ENCODE measurements at places on chromosomes 5 and 9.

DNA sequence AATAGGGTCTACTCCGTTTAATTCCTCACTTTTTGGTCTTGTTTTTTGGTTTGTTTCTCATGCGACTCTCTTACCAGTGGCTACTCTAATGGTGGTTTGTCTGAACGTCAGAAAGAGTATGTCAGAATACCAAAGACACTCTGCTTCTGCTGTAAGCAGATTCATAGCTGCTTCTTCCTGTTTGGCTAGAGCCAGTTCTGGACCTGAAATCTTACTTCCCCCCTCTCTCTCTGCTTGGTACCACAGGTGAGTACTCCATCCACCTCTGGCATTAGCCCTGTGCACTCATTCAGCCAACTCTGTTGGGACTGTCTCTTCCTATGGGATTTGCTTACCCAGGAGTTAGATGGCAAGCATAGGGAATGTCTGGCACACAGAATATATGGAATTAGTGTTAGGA, 6.6 kb downstream of the ZCCHC7 start:
- no peak for DNase-seq

GRCh38 chr5:1718669-1719068, 81.0 kb downstream of the MRPL36 start:
- no peak for DNase-seq

DNA sequence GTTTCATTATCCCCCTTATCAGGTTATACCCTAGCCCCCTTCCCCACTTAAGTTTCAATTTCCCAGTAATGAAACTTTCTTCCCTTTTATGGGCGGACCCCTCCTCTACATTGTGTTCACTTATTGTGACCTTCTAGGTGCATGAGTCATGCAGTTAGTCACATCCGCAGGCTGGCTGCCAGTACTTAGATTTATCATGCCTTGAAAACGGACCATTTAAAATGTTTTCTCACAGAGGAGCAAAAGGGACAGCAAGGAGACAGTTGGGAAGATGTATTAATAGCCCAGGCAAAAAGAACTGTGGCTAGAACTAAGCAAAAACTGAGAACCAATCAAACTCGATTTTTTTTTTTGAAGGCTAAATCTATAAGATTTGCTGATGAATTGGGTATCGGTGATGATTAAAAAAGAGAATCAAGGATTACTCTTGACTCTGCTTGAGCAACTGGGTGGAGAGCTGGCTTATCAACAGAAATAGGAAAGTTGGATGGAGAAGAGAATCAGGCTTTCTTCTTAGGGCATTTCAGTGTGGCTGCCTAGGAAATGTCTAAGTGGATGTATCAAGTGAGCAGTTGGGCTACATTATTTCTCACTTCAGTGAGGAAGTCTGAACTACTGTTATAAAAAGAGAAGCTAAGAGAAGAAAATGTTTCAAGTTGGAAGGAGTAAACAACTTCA, 615.0 kb downstream of the HINT1 start:
- no peak for DNase-seq

- no peak for DNase-seq
These were observed 9.2 kb downstream of the DCANP1 start for GRCh38 chr5:135437796-135438560.

- no peak for DNase-seq
These were observed 102.1 kb upstream of the SSBP2 start for GRCh38 chr5:81853030-81853357.

DNA sequence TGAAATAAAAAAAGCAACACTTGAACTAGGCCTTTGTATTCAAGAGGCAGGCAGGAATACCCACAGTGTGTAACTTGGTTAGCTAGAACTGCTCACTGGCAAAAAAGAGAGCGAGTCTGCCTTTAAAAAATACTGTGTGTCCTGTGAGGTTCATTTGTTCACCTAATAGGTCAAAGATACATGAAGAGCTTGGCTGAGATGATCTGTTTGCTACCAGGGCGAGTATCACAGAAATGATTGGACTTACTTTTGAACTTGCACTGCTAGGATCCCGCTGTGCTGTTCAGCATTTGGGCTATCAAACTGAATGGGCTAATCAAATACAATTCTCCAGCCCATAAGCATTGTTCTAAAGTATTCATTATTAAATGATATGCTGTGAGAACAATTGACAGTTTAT, 229.1 kb downstream of the NFIB start:
- DNase-seq = no peak

DNA sequence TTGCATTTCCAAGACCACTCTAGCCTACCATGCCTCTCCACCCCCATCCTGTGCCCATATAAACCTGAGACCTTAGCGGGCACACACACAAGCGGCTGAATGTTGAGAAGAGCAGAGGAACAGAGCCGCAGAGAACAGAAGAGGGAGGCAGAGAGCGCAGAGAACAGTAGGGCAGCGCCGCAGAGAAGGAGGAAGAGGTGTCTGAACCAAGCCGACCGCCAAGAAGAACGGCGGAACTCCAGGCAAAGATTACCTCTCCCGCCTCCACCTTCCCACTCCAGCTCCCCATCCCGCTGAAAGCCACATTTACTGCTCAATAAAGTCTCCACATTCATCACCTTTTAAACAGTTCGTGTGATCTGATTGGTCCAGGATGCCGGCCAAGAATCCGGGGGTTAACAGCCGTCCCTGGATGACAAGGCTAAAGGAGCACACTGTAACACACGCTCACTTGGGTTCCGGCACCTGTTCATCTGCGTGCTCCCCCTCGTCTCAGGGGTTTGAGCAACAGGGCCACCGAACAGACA, 33.2 kb downstream of the GRIN3A start:
- DNase-seq = peak; percentile 7

GRCh38 chr5:151868451-151868850, 56.2 kb downstream of the GLRA1 start:
- no peak for DNase-seq

GRCh38 chr5:65030056-65030455, 261.3 kb downstream of the CWC27 start:
- DNase-seq = no peak

- DNase-seq = no peak
These were observed 126.4 kb upstream of the SLC12A2 start for GRCh38 chr5:127957183-127957582.

- DNase-seq = no peak
These were observed 201.6 kb downstream of the GOLPH3 start for GRCh38 chr5:31972558-31972957.

- no peak for DNase-seq
These were observed 25.1 kb upstream of the CD180 start for GRCh38 chr5:67221487-67222242.

DNA sequence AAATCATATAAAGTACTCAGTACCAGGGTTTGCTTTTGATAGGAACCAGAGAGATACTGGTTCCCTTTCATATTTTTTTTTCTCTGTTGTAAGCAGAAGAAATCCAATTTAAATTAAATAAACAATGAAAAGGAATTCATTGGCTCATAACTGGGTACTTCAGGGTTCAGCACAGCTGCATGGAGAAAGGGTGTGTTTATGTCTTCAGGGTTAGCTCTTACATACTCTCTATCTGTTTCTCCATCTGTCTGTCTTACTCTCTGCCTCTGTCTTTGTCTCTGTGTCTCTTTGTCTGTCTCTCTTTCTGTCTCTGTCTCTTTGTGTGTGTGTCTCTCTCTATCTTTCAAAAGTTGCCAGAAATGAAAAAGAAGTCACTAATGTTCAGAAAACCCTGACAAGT, 345.9 kb downstream of the MSX2 start:
- DNase-seq = no peak

DNA sequence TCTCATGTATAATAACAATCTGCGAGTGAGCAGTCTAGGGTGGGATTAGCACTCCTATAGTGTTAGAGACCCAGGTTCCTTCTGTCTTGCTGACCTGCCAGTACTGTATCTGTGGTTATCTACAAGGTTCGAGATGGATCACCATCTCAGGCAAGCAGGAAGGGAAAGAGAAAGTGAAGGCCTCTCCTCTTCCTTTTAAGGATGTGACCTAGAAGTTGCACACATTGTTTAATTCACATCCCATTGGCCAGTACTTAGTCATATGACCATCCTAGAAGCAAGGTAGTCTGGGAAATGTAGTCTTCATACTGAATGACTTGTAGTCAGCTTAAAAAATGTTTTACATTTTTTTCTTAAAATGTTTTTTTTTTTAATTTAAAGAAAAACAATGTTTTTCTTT, 168.6 kb downstream of the CARTPT start:
- DNase-seq = no peak

DNA sequence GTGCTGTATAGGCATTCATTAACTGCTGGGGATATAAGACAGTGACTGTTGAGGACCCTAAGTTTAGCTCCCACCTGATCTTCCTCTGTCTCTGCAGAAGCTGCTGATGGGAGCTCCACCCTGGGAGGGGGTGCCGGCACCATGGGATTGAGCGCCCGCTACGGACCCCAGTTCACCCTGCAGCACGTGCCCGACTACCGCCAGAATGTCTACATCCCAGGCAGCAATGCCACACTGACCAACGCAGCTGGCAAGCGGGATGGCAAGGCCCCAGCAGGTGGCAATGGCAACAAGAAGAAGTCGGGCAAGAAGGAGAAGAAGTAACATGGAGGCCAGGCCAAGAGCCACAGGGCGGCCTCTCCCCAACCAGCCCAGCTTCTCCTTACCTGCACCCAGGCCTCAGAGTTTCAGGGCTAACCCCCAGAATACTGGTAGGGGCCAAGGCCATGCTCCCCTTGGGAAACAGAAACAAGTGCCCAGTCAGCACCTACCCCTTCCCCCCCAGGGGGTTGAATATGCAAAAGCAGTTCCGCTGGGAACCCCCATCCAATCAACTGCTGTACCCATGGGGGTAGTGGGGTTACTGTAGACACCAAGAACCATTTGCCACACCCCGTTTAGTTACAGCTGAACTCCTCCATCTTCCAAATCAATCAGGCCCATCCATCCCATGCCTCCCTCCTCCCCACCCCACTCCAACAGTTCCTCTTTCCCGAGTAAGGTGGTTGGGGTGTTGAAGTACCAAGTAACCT, 22.1 kb downstream of the PCDHGC5 start:
- DNase-seq = no peak

DNA sequence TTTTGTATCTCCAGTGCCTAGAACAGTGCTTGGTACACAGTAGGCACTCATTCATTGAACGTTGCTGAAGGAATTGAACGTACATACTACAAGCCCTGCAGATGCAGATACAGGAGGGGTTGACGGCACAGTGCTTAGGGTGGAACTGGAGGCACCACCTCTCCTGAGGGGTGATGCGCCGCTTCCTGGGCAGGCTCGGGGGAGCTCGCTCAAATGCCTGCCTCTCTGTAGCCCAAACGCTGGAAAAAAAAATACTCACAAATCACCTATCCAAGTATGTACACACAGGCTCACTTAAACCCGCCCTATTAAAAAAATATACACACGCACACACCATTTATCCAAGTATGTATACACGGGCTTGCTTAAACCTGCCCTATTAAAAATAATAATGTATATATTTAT, 536 bp upstream of the COMMD10 start:
- no peak for DNase-seq

DNA sequence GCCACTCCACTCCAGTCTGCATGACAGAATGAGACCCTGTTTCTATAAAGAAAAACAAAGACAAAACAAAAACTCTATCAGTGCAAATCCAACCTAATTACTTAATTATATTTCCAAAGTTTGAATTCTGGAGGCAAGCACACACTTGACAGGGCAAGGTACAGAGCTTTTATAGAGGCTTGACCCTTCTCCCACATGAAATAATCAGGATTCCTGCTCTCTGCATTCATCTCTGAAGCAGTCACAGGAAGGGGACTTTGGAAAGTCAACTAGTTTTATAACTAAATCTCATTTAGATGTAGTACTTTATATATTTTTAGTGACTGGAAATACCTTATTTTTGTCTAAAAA, 91.9 kb upstream of the CHD1 start:
- no peak for DNase-seq

DNA sequence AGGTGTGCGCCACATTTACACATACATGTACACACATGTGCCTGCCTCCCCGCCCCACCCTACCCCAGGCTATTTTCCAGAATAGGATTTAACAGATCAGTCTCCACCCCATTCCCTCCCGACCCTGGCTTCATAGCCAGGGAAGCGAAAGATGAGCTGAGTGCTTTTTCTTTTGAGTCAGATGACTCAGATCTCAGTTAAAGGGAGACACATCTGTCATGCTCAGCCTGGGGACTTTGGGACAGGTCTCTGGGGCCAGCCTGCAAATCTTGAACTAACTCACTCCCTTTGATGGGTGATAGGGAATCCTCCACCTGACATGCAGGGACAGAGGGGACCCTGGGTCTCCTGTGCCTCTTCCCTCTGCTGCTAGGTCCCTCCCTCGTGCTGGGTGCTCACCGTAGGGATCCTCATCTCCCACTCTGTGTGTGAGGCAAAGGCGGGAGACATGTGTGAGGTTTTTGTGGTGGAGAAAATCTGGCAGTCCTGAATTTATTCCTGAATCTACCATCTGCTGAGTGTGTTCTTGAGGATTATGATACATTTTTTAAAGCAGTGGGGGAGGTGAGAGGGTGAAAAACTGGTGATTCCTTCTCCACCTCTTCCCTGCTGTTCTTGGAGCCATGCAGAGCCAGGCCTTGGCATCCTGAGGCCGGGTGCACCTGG, 37.7 kb downstream of the NEUROG1 start:
- no peak for DNase-seq

GRCh38 chr9:82148426-82148810, 159.8 kb downstream of the SPATA31D1 start:
- DNase-seq = no peak

DNA sequence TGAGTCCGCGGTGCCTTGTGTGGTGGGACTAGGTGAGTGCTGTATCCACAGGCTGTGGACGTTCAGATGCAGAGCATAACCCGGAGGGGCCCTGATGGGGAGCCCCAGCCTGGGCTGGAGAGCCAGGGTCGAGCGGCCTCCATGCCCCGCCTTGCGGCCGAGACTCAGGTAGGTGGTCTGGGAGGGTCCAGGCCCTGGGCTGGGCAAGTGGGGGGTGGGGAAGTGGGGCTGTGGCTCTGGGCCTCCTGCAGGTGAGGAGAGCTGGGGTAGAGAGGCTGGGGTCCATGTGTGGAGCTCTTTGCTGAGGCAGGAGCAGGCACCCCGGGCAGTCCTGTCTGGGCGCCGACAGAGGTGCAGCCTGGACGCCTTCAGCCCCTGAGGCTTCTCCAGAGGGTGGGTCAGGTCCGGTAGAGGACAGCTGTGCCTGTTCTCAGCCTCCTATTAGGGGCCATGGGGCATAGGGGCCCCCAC, 241.1 kb downstream of the CACNA1B start:
- DNase-seq = no peak

DNA sequence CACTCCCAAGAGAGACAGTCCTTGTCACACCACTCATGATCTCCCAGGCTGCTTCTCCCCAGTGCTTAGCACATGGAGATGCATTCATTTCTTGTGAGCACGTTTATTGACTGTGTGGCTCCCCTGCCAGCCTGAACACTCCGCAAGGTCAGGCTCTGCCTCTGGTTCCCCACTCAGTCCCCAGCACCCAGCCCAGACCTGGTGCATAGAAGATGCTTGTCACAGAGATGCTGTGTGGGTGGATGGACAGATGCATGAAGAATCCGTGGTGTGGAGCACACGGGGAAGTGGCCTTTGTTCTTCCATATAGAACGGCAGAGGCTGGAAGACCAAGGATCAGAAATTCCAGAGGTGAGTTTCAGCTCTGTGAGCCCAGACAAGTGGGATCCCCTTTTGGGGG, 13.8 kb upstream of the CRB2 start:
- DNase-seq = no peak

Data from activated naive CD4-positive, alpha-beta T cell (primary cell).